HFFc6 (cell line): ENCODE measurements at places on chromosomes 11 and 22.

DNA sequence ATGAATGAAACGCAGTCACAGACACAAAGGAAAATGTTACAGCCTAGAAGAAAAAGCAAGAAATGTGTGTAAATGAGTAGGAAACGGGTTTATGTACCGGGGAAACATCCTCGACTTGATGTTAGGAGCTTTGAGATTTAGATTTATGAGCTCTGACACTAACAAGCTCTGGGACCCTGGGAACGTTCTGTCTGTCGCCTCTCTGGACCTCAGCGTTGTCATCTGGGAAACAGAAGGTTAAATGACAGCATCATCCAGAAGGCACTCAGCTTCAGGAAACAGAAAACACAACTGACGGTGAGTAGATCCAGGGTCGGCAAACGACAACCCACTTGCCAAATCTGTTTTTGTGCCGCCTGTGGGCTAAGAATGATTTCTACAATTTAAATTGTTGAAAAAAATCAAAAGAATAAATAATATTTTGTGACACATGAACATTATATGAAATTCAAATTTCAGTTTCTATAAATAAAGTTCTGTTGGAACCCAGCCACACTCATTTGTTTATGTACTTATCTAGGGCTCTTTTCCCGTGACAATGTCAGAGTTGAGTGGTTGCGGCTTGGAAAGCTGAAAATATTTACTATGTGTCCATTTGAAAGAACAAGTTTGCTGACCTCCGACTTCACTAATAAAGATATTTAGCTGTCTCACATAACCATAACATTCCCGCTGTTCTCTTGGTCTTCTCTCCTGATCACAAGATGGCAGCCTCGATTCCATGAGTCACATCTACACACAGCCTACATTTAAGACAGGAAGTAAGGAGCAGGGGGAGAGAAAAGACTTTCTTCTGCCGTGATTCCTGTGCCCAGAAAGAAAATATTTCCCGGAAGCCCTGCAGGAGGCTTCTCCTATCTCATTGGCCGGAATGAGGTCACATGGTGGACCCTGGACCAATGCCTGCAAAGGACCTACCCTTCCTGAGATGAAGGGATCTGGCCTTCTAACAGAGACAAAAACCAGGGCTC lies 47.1 kb upstream of the SYT13 start:
- DNase-seq: peak; percentile 52

DNA sequence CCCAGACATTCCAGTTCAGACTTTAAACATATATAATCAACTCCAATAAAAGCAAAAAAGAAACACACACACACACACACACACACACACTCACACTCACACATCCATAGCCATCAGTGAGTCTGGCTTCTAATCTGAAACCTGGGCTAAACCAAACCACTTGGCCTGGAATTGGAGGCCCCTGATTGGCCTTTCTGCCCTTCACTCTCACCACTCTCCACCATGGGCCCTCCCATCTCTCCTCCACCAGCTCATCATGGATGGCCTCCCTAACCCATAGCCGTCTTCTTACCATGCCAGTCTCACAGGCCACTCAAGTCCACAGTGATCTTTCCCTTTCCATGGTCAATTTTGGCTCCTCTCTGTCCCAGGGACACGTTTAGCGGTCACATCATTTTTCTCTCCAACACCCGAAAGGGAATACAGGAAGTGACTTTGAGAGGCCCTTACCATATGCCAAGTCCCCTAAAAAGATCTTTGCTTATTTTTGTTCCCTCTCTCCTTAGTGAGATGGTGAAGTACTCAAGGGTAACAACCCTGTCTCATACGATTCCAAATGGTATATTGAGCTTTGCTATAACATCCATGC lies 66.6 kb downstream of the ENDOD1 start:
- DNase-seq: no peak

- no peak for DNase-seq
These were observed 169.6 kb upstream of the PGR start for GRCh38 chr11:101299210-101299609.

DNA sequence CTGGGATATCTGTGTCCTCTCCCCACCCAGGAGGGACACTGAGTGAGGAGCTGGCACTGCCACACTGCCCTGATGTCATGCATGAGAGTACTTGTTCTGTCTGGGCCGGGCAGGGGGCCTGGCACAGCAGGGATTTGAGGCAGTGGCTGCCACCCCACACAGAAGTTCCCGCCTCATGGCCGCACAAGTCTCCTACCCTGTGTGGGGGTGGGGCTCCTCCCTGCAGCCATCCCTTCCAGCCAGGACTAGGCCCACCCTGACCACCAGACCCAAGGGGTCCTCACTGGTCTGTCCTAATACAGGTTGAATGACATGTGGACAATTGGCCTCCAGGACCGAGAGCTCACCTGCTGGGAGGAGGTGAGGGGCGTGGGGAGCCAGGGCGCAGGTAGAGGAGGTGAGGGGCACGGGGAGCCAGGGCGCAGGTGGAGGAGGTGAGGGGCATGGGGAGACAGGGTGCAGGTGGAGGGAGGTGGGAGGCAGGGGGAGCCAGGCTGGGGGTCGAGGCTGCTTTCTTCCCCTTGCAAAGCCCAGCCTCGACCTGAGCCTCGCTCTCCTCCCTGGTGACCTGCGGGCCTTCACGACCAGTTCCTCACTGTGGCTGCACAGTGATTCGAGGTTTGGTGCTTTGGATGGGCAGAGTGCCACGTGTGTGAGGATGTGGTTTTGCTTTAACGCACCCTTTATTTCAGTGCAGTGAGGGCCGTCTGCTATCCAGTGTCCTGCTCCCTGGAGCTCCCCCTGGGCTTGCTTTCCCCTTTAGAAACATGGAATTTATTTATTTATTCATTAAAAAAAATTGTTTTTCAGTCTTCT lies 7.4 kb downstream of the LZTR1 start:
- no peak for DNase-seq

DNA sequence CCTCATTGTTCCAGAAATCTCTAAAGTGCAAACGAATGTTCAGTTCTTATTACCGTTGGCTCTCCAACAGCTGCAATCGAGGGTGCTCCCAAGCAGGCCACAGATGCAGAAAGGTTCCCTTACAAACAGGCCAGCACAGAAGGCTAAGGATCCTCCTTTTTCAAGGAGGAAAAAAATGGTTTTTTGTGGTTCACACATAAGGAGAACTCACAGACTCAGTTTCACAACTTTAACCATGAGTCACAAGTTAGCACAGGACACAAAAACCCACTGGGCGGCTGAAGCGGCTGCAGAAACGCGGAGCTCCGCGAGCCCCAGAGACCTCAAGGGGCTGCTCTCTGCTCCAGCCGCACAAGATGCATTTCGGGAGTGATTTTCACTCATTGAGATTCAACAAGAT lies 98.2 kb upstream of the PRR5 start:
- DNase-seq: no peak

GRCh38 chr11:131534611-131535010 lies 164.2 kb downstream of the NTM start:
- no peak for DNase-seq

GRCh38 chr22:49202226-49202625 lies 625.4 kb downstream of the BRD1 start:
- no peak for DNase-seq

DNA sequence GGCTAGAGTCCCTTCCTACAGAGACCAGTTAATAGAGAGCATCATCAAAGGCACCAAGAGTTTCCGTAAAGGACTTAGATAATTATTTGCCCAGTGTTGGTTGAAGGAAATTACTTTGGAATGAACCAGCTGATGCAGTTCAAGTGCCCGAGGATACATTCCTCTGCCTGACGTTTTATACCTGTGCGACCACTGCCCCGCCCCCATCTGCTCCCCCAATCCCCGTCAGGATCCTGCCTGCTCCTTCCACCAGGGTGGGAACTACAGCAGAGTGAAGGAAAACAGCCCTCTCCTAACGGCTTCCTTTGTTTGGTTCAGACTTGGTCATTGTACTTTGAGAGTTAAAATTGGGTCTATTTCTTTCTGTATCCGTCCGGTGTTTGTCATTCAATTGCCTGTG lies 761.5 kb downstream of the NTM start:
- no peak for DNase-seq

GRCh38 chr11:32905028-32905667 lies 12.5 kb downstream of the QSER1 start:
- DNase-seq: no peak

DNA sequence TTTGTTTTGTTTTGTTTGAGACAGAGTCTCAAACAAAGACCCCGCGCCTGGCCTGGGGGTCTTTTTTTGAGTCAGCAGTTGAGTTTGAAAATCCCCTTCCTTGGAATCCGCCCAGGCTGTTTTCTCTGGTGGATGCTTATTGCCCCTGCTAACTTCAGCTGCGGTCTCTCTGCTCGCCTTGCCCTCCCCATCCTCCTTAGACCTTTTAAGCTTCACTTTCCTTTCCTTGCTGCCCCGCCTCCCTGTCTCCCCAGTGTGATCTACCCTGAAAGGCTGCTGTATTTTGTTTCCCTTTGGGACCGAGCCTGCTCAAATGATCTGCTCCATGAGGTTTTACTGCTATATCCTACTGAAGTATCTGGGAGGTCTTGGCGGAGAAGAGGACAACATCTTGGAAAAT lies 2.5 kb downstream of the USP18 start:
- no peak for DNase-seq

DNA sequence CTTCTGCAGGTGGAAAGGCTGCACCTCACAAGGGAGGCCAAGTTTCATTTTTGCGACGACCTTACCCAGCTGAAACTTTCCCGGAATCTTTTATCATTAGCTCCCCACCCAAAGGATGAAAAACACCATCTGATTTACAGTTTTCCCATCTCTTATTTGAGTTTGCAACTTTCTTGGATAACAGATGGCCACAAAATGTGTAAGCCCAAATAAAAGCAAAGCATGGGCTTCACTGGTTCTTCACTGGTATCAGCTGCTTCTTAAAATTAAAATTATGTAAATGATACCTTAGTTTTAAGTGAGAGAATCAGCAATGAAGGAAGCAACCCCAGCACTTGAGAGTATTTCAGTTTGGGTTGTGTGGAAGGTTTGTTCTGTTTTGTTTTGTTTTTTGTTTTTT lies 55.8 kb downstream of the PARVA start:
- no peak for DNase-seq

GRCh38 chr11:102920118-102920684 lies 35.3 kb downstream of the MMP13 start:
- DNase-seq: no peak

- peak; percentile 35 for DNase-seq
These were observed 19.8 kb upstream of the OOSP1 start for GRCh38 chr11:59918480-59918879.

GRCh38 chr11:36485298-36486002 lies 24.6 kb downstream of the TRAF6 start:
- DNase-seq: no peak

DNA sequence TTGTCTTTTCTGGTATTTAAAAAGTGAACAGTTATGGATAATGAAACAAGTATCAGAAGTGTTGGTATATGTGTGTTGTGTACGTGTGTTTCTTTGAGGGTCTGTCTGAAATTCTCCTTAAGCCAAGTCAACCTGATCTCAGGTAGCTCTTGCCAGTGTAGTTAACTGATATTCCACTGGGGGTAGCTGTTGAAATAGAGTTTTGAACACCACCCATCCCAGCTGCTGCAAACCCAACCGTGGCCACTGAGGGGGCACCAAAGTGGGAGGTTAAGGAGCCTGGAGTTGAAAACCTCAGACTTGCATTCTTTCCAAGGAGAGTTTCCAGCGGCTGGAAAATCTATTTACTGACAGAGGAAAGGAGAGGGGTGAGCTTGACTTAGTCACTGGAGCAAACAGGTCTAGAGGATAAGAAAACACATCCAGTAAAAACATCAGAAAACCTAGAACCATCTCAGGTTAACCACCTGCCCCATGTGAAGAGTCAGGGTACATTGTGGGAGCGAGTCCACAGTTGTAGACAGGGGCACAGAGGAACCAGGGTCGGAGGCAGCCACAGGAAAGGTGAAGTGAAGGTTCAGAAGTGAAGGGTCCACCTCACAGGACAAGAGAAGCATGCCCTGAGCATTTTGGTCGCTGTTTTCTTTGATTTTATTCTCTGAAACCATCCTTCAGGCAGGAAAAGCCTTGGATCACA lies 8.8 kb upstream of the CUL5 start:
- peak; percentile 33 for DNase-seq

- DNase-seq: no peak
These were observed 40.9 kb upstream of the AMPD3 start for GRCh38 chr11:10414181-10414580.
